Bronchial epithelial cell (primary cell): ENCODE measurements at places on chromosomes 5 and 9. TPM values are rescaled to one million over a fixed set of nuclear protein-coding genes. Genes with fewer than 3 reads are reported as not detected.

Gene UGT3A1
- not detected in 2 replicates for total RNA-seq

Gene IL13
- not detected in 2 replicates for total RNA-seq

Gene NR5A1
- total RNA-seq = not detected in 2 replicates

Gene SH2D3C
- total RNA-seq = 0.26 TPM in 1 of 2 replicates, not detected in the other

Gene HAPLN1
- total RNA-seq = not detected in 2 replicates

Gene EXOSC2
- 20.0 and 38.7 TPM in 2 replicates for total RNA-seq

Gene IRGM
- total RNA-seq = not detected in 2 replicates

- DNase-seq = peak; percentile 79
Observed at GRCh38 chr5:167754501-167755021, 536.9 kb upstream of the WWC1 start.

DNA sequence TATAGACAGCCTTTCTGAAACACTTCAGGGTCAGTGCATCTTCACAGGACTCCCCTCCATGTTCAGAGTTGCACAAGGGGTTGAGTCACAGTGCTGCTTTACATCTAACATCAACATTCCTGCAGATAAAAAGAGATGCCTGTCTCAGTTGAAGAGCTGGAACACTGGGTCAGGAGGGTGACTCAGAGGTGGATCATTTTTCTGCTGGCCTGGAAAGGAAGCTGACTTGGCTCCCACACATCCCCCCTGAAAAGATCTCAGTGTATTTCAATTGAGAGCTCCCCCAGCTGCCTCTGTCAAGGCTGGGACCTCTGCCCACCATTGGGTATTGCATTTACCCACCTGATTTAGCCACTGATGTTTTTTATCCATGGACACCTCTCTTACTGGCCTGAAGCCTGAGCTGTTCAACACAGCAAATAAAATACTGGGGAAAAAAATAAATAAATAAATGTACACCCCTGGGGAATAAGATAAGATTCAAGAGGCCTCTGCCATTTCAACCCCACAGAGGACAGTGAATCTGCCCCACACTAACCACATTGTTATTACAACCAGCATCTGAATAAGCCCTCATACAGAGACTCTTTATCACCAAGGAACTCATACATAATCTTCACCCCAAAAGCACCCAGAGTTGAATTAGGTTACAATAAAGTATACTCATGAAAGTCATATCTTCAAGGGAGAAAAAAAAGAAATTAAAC, 716.4 kb downstream of the SEMA5A start:
- peak; percentile 99 for DNase-seq

DNA sequence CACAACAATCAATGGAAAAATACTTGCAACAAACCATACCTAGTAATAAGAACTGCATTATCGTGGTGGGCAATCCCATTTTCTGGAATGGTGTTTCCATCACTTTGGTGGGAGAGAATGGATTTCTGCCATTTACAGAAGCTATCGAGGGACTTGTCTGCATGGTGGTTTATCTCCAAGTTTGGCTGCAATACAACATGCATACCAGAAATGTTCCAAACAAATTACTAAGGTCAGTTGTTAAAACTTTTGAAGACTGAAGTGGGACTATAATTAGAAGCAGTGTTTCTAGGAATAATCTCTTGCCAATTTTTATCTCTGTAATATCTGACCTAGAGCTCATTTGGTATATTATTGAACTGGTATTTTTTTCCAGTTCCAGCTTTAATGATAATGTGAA, 30.3 kb downstream of the ADAMTS6 start:
- no peak for DNase-seq

GRCh38 chr5:170306381-170306831, 8.8 kb upstream of the LCP2 start:
- DNase-seq = peak; percentile 35

- DNase-seq = no peak
Observed at GRCh38 chr5:170057311-170057710, 48.4 kb upstream of the FOXI1 start.

GRCh38 chr9:28547527-28547926, 974.2 kb upstream of the C9orf72 start:
- peak; percentile 12 for DNase-seq

DNA sequence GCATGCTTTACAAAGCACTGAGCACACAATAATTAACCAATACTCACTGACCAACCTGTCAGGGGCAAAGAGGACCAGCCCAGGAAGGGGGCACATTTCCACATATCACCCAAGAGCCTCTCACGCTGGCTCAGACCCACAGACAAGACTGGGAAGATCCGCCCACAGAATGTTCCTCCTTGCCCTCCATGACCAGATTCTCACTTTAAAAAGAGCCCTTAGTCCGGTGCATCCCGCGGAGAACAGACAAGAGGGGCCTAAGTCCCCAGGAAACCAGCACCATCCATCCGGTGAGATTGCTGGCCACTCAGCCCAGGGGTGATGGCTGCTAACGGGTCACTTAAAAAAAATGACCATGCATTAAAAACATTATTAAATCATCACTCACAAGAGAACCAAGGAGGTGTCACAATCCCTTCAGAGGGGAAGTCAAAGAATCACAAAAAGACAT, 32.9 kb downstream of the SEMA4D start:
- DNase-seq = no peak

- DNase-seq = no peak
Observed at GRCh38 chr9:127424676-127424999, 456 bp downstream of the ZNF79 start.

- DNase-seq = no peak
Observed at GRCh38 chr5:156526081-156526925, 199.3 kb downstream of the SGCD start.

GRCh38 chr9:87836536-87836935, 46.1 kb upstream of the SPATA31E1 start:
- DNase-seq = no peak

- no peak for DNase-seq
Observed at GRCh38 chr5:36026706-36027465, 35.7 kb upstream of the UGT3A1 start.

DNA sequence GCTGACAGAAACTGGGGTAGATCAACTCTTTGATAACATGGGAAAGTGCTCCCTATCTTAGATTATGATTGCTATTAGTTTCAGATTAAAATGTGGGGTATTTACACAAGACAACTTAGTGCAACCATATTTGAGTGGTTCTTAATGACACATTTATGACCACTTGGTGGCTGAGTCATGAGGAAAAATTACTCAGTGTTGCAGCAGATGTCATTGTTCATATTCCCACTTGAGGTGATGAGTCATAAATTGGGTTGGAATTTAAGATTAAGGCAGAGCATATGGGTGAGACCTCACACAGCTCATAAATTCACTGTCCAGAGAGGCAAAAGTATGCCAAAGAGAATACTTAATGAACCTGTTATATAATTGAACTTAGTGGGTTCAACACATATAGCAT, 408.3 kb downstream of the DMRT2 start:
- peak; percentile 99 for DNase-seq

DNA sequence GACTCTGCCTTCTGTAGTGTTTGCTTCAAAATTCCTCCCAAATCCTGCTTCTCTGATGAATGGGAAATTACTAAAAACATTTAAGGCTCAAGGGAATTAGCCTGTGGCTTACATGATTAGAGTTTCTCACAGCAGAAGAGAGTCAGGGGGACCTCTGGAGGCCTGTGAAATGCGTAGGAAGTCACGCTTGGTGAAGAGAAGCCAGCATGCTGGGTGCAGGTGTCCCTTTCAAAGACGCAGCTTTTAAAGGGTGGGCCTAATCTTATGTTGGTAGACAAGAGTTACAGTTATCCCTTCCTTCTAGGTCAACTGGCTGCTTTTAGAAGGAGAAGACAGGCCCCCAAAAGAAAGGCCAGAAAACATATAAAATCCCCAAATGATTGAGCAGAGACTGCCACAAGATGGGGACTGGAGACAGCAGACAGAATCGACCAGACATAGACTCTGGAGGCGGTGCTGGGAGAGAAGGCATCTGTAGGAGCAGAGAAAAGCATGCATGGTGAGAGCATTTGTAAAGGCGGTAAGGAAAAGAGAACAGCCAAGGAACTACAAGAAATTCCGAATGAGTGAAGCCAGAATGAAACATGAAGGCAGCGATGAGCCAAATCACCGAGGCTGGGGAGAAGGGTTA, 42.3 kb downstream of the B4GALT1 start:
- DNase-seq = no peak

GRCh38 chr5:53080271-53080670, 29.3 kb downstream of the MOCS2 start:
- DNase-seq = no peak

DNA sequence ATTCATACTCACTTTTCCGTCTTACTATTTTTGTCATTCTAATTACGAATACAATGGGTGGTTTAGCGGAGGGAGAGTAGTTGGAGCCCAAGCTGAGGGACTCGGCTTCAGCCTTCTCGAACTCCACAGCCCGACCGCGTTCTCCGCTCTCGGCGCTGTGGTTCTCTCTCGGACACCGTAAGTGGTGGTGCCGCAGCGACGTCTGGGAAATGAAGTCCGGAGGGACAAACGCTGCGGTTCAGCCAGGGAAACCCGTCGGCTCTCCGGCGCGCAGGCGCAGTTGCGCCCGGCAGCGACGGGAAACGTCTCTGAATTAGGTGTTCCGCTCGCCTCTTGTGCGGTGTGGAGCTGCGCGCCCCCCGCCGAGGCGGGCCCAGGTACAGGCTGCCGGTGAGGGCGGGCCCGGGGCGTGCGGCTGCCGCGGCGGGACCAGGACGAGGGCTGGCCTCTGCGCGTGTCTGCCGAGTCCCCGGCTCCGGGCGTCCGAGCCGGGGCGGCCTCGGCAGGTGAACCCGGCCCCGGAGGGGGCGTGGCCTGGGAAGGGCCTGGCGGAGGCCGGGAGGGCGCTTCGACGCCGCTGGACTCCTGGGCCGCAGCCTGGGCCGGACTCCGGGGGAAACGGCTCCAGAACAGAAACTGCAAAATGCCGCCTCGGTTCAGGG, at the start of gene ZNF879:
TSS of gene ZNF879 (plus strand) at position 277 of the 662 bp plus-strand sequence. CDS start 1,201 bp downstream, outside the sequence.
- DNase-seq = peak; percentile 87

DNA sequence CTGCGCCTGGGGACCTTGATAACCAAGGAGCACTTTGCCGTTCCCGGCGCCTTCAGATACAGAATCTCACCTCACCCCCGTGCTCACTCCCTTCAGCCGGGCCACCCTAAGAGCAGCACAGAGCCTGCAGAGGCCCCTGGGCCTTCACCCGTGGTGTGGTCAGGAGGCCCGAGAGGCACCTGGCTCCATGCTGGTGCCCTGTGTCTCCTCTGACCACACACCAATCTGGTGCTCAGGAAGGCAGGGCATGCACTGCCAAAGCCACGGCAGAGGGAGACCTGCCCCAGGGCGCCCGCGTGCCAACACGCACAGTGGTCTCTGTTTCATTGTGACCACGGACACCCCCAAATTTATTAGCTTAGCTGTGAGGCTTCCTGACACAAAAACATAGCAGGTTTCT, 11.3 kb downstream of the IRX4 start:
- no peak for DNase-seq

DNA sequence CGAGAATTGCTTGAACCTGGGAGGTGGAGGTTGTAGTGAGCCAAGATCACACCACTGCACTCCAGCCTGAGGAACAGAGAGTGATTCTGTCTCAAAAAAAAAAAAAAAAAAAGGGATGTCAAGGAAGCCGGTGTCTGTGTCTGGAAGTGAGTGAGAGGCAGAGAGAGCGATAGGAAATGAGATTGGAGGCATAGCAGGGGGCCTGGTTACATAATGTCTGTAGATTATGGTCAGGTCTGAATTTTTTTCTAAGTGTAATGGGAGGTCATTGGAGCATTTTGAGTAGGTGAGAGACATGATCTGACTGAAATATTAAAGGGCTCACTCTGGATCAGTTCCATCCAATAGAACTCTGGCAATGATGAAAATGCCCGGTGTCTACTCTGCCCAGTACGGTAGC, 40.4 kb upstream of the CTNNA1 start:
- DNase-seq = no peak

DNA sequence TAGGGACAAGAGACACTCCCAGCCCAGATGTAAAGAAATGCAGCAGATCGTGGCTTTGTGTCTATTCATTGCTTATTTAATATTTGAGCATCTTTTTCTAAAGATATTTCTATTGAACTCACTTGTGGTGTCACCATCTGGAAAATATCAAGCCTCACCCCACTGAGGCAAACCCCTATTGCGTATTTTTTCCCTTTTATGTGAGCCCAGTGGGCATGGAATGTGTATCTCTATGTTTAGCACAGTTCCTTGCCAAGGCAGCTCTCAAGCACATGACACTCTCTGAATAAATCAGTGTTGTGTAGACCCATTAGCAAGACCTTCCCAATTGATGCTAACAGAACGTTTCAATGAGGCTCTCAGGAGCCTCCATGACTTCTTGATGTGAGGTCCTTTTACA, 81.6 kb downstream of the TMEM174 start:
- DNase-seq = no peak
